ENCODE measurements at places on chromosomes 5 and 9. TPM values are rescaled to one million over a fixed set of nuclear protein-coding genes. Genes with fewer than 3 reads are reported as not detected.

THOC3 gene
- polyA plus RNA-seq = 78.8 TPM

GRCh38 chr5:131928957-131929356 is 16.5 kb downstream of the MEIKIN start:
- DNase-seq = no peak

SLCO6A1 gene
- not detected for polyA plus RNA-seq

GRCh38 chr5:60026161-60026560 is 132.6 kb upstream of the PDE4D start:
- DNase-seq = no peak

GRCh38 chr5:117594166-117594565 is 1019.5 kb upstream of the SEMA6A start:
- DNase-seq = no peak

CD274 gene
- 1.3 TPM for polyA plus RNA-seq

CNTFR gene
- 31.6 TPM for polyA plus RNA-seq

- no peak for DNase-seq
These were observed 51.2 kb downstream of the MAN2A1 start for GRCh38 chr5:109740966-109741365.

DNA sequence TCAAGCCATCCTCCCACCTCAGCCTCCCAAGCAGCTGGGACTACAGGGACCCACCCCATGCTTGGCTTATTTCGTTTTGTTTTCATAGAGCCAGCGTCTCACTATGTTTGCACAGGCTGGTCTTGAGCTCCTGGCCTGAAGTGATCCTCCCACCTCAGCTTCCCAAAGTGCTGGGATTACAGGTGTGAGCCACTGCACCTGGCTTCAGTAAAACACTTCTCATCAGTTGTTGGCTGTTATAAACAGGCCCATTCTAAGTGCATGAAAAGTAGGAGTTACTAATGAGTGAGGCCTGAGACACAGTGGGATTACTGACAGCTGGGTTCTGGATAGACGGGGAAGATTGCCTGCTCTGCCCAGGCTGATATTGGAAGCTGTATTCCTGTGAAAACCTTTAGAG is 3.5 kb downstream of the CRB2 start:
- no peak for DNase-seq

SHROOM1 gene
- polyA plus RNA-seq = 20.6 TPM

ANKRD20A1 gene
- polyA plus RNA-seq = 6.2 TPM

TOR4A gene
- polyA plus RNA-seq = 5.8 TPM

TMEM174 gene
- 15.7 TPM for polyA plus RNA-seq

DNA sequence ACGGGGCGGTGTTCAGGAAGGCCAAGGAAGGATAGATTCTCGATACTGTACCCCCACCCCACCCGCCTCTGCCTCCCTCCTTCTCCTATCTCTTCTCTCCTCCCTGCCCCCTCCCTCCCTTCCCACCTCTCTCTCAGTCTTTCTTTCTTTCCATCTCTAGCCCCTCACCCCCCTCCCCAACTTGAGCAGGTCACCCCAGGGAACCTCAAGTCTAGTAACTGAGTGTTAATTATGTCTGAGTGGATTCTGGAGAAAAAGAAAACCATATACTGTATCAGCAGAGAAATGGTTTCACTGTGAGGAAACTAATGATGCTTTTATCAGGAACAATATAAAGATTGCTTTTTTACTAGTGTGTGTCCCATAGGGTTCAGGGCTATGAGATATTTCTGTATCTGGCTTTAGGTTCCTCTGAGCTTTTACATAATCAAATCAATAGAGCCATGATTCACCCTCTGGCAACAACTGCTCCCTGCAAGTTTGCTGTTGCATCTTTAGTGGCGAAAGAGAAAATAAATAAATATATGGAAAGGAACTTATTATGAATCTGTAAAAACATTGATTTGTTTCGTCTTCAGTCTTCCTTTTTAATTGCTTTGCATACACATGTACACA is 639.7 kb downstream of the CCDC171 start:
- no peak for DNase-seq

All from renal pelvis (tissue), 12 donors.